Globus pallidus (tissue), 1 donor: ENCODE measurements at places on chromosomes 6 and 20.

- no peak for DNase-seq
Measured at GRCh38 chr20:50717974-50718761, 13.2 kb upstream of the PARD6B start.

DNA sequence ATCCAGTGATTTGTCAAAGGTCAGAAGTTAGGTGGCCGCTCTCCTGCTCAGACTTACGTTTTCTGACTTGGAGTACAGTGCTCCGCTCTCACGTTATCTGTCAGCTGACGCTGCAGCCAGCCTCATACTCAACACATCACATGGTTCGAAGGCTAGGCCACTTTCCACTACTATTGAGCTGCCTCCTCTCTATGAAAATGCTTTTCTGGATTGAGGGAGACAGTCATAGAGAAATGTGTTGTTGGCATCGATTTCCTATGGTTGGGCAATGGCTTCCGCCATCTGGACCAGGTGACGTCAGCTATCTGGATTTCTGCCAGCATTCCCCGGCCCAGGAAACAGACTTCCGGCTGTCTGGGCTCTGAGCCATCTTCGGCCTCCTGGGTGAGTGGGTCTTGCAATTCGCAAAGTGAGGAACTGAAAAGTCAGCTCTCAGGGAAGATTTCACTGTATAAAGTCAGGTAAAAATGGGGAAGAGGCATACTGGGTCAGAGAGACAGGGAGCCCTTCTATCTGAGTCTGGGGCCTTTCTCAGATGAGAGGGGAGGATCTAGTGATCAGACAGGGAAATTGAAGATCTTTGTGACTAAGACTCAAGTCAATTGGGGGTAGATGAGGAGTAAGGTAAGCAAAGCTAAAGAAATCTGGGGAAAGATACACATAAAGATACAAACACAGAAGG is 37.5 kb upstream of the IER3 start:
- DNase-seq: peak; percentile 89

DNA sequence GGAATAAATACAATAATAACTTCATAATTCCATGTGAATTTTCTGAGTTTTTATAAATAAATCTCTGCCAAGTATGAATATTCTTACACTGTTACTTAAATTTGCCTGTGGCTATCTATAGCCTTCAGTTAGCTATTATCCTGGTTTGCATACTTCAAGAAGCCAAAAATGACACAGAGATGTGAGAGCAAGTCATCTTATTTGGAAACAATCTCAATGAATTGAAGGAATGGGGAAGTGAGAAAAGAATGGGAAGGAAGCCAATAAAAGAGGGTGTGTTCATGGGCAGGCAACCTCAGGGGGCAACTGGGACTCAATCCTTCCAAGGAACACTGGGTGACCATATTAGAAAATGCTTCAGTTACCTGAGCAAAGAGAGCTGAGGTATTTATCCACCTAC is 9.9 kb downstream of the HAO1 start:
- no peak for DNase-seq

DNA sequence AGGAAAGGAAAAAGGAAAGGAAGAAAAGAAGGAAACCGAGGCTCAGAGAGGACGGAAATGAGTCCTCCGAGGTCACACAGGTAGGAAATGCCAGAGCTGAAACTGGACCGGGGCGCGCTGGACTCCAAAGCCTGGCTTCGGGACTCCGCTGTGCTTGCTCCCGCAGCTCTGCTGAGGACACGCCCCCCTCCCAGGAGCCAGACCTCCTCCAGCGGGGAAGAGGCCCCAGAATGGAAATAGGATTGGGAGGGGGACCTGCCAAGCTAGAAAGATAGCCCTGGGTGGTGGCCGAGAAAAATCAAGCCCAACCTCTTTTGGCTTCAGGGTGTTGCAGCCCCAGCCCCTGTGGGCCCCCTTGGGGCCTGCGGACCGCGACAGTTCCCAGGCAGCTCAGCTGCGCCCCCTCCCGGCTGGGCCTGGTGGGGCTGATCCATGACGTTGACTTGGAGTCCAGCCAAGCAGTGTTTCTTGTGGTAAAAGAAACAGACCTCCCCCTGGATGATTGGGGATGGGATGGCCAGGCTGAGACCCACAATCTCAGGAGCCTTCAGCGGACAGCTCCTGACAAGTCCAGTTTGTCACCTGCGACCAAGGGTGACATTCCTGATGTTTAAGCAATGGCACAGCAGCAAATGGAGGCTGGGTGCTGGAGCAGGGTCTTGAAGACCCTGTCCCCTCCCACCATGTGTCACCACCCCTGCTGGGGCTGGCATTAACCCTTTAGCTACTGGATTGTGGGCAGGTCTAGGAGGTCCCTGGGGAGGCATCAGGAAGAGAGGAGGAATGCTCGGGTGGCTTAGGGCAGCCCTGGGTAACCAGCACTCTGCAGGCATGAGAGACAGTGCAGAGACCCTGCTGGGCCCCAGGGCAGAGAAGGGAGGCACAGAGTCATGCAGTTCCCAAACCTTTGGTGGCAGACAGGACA is 55.4 kb downstream of the RIPOR3 start:
- DNase-seq: no peak

DNA sequence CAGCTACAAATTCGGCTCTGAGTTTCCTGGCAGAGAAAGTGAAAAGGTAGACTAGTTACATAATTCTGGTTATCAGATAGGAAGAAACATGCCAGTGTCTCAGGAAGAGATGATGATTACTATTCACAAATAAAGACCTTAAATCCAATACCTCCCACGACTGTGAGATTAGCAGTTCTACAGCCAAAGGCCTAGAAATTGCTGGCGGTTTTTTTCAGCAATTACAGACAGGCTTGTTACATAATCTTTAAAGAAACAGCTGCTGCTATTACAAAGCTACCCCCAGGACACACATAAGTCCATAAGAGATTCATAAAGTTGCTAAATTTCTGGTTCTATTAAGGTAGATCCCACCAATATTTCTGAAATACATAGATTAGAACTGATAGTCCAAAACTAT is 40.2 kb downstream of the PIGU start:
- peak; percentile 31 for DNase-seq

- no peak for DNase-seq
Measured at GRCh38 chr6:42525206-42525605, 38.6 kb upstream of the UBR2 start.

DNA sequence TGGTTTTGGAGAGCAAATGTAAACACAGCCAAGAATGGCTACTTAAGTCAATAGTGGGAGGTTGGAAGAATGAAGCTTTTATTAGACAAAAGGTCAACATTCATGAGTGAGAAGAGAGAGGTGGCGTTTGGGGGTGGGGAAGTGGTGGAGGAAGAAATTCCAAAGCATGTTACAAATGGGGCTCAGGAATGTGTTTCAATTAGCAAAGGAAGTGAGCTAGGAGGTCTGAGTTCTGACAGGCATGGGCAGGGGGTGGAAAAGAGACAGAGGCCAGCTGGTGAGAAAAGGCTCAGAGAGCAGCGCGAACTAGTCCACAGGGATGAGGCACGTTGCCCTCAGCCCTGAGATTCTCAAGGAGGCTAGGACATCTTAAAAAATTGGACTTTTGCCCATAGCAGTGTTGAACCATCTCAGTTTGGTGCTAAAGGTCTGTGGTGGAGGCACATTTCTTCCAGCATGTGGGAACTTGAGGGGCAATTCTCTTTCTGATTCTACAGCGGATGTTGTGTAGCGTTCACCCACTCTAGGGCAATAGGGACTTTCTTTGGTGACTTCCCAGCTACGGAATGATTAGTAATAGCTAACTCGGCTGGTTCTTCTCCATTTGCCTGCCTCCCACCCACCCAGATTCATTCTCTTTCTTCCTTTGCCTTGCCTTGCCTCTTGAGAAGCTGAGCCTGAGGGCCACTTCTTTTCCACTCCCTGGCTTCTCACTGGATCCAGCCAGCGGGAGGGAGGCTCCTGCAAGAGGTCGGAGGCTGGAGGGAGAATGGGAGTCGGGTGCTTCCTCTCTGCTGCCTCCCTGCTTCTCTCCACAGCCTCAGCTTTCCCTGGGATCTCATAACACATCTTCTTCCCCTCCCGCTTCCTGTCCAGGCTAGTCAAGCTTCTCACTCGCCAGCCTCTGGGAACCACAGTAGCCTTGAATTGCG is 45.1 kb upstream of the NEDD9 start:
- DNase-seq: no peak

DNA sequence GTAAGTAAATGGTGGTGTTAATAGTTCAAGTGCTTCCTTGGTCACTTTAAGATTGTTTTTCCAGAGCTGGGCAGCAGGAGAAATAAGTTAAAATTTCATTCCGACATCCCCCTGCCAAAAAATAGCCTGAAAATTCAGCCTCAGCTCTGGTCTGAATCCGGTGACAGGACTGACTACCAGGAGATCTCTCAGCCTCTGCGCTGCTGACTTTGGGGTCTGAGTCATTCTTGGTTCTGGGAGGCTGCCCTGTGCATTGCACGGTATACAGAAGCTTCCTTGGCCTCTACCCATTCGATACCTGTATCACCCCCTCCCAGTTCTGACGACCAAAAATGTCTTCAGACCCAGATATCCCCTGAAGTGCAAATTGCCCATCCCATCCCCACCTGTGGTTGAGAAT is 36.3 kb upstream of the TFAP2C start:
- DNase-seq: no peak

DNA sequence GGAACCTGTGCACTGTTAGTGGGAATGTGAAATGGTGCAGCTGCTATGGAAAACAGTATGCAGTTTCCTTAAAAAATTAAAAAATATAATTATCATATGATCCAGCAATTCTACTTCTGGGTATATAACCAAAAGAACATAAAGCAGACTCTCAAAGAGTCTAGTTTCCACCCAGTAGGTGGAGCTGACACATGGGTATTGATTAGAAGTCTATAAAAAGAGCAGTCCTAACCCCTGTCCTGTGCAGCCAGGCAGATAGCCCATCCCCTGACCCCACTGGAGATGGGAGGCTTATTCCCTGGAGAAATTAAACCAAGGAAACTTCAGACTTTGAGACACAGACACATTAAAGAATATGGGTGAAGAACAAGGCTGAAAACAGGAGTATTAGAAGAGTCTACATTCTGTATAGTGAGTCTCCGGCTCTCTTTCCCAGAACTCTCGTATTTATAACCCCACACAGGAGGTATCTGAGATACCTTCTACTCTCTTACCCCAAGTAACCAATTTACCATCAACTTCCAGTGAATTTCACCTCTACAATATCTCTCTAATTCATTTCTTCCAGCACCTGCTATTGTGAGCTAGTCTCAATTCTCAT is 92.3 kb downstream of the SEL1L2 start:
- DNase-seq: no peak

GRCh38 chr6:87784051-87784450 is 82.0 kb upstream of the AKIRIN2 start:
- DNase-seq: no peak

DNA sequence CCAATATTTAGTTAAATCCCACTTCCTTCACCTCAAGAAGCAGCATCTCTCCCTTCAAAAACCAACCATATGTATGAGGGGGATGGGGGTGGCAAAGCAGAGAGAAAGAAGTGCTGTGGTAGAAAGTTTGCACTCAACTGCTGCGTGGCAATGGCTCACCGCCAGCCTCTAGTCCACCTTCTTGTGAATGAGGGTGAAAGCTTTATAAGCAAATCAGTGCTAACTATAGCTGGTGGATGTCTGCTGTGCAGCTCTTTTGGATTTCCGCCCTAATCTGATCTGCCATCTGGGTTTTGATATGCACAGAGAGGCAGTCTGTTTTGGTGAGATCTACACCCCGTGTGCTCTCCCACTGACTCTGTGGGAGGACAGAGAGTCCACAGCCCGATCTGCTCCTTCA is 281.2 kb upstream of the SUPT3H start:
- DNase-seq: no peak

DNA sequence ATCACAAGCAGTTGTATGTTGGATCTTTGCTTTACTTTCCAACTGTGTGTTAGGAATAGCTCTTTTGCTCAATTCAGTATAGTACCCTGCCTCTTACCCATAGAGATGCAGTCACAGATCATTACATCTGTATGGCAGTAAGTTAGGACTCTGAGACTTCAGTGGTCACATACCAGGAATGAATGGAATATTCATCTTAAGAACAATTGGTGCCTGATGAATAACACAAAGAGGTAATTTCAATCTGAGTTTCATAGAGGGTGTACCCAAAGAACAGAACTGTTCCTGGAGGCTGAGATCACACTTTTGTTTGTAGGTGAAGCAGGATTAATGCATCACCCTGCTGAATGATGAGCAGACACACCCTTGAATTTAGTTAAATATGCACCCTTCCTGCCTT is 28.7 kb upstream of the KIF13A start:
- no peak for DNase-seq

DNA sequence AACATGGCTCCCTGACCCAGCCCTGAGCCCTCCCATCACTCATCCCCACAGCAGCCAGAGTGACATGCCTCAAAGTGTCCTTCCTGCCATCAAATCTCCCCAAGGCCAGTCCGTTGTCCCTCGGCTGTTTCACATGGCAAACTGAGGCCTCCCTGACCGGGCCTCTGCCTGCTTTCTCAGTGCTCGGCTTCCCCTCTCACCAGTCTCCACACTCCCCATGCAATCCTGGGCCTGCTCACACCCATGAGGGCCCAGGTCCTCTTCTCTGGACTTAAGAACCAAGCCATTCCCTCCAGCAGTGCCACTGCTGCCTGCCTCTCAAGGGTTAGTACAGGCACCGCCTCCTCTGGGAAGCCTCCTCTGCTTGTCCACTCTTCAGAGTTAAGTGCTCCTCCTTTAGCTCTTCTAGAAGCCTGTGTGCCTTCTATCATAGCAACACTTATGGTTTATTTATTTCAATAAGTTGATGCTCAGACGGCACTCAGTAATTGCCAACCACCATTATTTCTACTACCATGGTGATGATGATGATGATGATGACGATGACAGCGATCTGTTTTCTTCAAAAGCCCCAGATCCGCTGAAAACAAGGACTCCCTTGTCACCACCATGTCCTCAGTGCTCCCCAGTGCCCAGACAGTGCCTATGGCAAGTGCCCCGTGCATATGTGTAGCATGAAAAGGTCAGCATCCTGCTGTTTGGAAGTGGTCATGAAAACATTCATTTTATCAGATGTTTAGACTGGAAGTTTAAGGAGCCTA is 449.0 kb downstream of the CDH26 start:
- DNase-seq: no peak

- DNase-seq: peak; percentile 69
Measured at GRCh38 chr6:90098001-90098531, 198.6 kb downstream of the BACH2 start.

DNA sequence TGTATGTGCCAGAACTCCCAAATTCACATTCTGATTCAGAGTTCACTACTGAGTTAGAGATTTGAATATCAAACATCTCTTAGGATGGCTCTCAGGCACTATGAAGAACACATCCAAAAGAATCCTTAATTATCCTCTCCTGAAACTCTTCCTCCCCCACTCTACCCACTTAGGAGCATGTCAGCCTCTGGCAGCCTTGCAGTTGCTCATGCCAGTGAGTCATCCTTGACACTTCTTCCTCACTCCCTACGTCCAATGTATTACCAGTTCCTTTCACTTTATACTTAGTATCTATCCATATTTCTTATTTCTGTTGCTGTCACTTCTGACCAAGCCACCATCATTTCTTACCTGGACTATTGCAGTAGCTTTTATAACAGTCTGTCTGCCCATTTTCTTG is 192.0 kb upstream of the IMPG1 start:
- no peak for DNase-seq

GRCh38 chr20:50317609-50318008 is 127.0 kb downstream of the CEBPB start:
- DNase-seq: no peak
